ENCODE measurements at places on chromosomes 1 and 21.
A peak's percentile ranks its signal among the peaks of the same experiment; 100 is the strongest.

DNA sequence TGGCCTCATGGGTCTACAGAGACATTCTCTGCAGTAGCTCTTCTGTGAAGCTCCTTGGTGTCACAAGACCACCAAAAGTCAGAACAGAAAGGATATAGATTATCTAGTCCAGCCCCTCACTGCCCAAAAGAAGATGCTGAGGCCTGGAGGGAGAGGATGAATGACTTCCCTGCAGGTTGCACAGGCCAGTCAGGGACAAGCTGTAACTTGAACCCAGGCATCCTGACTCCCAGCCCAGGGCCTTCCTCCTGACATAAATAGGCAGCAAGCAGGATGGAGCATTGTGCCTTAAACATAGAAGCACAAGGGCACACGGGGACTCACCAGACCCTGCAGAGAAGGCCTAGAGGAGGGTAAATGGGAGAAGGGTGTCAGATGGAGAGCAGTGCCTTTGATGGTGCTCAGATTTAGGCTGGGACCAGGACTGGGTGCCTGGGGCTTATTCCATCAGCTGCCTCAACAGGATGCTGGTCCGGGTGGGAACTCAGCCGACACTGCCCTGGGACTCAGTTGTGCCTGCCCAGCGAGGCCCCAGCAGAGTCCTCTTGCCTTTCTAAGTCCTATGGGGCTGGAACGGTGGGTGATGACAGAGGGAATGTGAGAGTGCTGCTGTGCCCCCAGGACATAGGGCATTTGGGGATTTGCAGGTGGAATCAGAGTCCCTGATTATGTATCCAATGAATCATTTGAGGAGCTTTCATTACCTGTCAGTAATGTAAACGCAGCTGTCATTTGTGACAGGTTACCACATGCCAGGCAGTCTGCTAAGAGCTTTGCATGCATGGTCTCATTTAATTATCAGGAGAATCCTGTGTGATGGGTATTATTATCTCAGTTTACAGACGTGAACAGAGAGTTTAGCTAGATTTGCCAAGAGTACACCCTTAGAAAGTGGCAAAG is 13.2 kb downstream of the S100A7A start:
- no peak for DNase-seq

DNA sequence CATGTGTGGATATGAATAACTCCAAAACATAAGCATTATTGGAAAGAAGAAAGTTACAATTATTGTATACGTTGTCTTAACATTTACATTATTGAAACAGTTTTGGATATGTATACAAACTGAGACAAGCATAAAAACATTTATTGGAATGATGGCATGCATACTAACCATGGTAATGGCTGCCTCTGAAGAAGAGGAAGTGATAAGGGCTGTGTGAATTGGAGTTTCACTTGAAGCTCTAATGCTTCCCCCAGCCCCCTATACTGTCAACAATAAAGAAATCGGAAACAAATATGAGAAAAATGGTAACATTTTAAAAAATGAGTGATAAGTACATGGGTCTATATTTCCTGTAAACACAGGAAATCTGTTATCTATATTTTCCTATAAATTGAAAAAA is 367.7 kb upstream of the DPYD start:
- no peak for DNase-seq

- no peak for DNase-seq
Measured at GRCh38 chr21:27586326-27586725, 619.4 kb upstream of the ADAMTS5 start.

- no peak for DNase-seq
Measured at GRCh38 chr1:3604468-3604974, 6.8 kb downstream of the MEGF6 start.

GRCh38 chr1:78146205-78146771 is 100.5 kb downstream of the GIPC2 start:
- peak; percentile 80 for DNase-seq

DNA sequence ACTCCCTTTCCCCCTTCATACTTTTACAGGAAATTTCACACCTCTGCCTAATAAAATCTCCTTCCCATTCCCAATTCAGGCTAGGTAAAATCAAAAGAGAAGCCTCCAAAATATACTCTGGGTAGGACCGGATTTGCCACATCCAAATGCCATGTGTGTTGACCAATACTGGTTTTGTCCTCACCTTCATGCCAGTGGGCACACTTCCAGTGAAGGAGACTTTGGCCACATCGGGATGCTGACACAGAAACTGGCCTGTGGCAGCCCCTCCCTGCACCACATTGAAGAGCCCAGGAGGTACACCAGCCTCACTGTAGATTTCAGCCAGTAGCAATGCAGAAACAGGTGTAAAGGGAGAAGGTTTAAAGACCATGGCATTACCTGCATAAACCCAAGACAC is 18.1 kb downstream of the ALDH9A1 start:
- no peak for DNase-seq

- DNase-seq = no peak
Measured at GRCh38 chr1:66999640-67000400, 54.1 kb downstream of the SLC35D1 start.

DNA sequence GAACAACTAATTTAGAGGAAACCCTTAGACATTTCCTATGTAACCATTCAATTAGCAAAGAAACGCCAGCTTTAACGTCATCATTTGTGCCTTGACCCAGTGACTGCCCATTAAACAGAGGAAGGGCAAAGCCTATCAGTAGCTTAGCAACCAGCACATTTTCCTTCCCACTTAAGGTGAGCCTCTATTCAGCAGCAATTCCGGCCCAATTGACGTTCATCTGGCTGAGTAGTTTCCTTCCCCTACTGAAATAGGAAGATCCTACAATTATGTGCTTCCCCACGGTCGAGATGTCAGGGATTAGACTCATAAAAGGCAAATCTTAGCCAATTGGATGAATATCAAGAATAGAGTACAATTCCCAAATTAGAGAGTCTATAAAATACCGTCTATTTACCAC is 482.1 kb upstream of the ADAMTS5 start:
- no peak for DNase-seq

- no peak for DNase-seq
Measured at GRCh38 chr1:10638559-10639005, 157.9 kb downstream of the CASZ1 start.

DNA sequence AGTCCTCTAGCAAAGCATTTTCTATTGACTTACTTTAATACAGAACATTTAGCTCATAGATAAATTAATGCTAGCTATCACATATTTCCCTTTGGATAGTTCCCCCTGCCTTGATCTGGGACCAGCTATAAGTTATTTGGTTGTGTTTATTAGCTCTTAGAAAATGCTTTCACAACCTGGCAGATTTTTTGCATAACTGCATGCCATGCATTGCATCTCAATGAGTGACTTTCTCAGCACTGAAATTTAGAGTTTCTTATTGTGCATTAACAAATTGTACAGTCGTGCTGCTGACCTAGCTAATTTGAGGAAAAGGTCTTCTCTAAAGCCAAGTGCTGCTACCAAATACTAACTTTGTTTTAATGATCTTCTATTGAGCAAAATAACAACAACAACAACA is 164.8 kb downstream of the PLPPR5 start:
- peak; percentile 4 for DNase-seq

GRCh38 chr21:45638707-45639106 is 4.8 kb upstream of the PCBP3 start:
- DNase-seq = no peak

DNA sequence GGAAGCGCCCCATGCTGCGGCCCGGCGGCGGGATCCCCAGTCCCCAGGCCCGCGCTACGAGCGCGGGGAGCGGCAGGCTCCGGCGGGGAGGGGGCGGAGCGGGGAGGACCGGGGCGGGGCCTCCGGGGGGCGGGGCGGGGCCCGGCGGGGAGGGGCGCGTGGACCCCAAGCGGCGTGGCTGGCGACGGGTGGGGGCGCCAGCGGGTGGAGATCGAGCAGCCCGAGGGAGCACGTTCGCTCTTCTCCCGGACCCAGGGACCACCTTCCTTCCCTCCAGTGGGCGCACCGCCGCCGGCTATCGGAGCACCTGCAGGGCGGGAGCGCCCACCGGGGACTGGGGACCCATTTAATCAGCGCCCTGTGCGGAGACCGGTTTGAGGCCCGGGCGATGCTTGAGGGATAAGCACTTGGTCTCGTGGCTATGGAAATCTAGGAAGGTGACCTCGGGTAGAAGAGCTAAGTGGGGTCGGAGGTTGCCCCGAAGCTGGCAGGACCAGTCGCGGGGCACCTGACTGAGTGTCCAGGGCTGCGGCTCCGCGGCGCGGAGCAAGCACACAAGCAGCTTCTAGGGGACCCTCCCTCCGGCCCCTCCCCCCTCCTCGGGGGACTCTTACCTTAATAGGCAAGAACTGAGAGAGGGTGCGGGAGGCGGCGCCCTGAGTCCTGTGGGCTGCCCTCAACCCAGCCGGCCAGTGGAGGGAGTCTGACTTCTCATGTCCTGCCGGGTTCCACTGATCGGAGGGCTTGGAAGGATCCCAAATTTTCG is at the start of gene TSPAN2:
TSS of gene TSPAN2 (minus strand) at position 84 of the 766 bp plus-strand sequence. CDS start at position 13, 71 bp downstream.
- no peak for DNase-seq

GRCh38 chr1:64309431-64309831 is 106.0 kb downstream of the UBE2U start:
- DNase-seq = no peak

GRCh38 chr1:57117753-57118152 is 151.9 kb upstream of the C8B start:
- DNase-seq = no peak

GRCh38 chr1:110067479-110067892 is 3.0 kb downstream of the ALX3 start:
- DNase-seq = no peak

DNA sequence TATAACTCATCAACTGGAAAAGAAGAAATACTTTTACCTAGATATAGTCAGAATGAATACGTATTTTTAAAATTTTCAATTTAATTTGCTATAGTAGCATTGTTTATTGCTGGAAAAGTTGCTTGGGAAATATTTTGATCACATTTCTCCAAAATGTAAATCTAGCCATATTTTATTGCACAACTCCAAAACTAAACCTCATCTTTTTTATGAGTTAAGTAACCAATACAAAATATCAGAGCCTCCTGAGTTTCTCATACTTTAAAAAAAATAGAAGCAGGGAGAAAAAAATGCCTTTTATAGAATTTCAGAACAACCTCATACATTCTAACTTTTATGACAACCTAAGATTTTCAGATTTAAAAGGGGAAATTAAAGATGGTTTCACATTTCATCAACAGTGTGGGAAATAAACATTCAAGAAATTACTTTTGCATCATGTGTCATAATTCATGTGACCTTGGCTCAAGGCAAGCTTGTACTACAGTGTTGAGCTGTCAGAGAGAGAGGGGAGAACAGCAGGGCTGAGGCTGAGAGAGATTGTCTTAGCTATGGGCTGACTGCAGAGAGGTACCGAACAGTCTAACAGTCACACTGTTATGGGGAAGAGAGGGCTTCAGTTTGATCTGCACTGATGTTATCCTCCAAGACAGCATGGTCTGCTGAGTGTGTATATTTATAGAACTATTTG is 519.0 kb downstream of the LTN1 start:
- DNase-seq = no peak

- DNase-seq = no peak
Measured at GRCh38 chr1:212983482-212983881, 32.2 kb downstream of the ANGEL2 start.

DNA sequence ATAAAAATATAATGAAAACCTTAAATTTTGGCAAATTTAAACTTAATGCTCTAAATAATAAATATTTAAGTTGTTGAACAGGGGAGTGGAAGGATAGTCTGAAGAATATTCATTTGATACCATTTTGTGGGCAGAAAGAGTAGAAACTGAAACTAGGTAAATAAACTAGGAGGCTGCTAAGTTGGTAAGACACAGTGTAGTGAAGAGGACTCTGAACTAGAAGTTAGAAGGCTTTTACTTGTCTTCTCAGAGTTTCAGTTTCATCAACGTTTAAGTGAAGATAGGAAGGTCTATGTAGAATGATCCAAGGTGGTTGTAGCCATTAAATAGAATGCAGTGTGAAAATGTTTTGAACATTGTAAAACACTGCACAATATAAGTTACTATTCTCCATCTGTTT is 516.9 kb downstream of the AMY1C start:
- DNase-seq = no peak

GRCh38 chr1:106061586-106062495 is 994.6 kb upstream of the PRMT6 start:
- no peak for DNase-seq

DNA sequence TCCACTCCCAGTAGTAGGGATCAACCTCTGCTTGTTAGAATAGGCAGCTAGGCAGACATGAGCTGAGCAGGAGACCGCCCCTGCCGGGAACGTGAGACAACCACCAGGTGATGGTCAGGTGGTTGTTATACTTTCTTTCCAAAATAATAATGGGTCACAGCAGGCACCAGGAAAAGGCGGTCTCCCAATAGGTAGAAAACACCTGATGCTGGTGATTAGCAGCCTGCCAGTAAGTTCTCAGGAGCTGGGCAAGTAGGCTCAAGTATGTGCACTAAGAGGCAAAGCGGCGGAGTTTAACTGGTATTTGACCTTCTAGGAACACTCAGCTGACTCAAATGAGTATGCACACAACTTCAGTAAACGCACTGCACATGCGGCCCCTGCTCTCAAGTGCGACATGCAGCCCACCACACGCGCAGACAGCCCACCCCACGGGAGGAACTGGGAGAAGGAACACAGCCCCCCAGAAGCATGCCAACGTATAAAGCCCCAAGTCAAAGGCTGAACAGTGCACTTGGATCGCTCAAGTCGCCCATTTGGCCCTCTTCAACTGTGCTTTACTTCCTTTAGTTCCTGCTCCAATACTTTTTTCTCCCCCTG is 80.0 kb downstream of the DESI2 start:
- no peak for DNase-seq

DNA sequence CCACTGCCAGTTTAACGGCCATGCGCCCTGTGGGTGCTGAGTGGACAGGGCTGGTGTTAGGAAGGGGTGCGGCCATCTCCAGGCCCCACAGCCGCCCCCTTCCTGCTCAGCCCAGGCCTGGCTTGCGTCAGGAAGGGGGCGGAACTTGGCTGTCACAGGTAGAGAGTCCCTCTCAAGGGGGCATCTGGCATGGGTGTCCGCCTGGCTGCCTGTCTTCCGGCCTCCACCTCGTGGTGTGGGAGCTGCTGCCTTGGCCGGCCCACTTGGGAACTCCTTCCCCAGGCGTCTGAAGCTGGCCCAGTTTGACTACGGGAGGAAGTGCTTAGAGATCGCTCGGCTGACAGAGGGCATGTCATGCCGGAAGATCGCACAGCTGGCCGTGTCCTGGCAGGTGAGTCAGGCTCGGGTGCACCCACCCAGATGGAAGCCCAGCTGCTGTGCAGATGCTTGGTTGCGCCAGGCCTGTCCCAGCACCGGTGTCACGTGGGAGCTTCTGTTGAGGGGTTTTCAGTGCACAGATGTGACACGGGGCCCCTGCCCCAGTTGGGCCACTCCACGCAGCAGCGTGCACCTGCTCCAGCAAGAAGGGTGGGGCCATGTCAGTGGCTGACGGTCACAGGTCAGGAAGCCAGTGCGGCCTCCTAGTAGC is 9.1 kb upstream of the ATAD3B start:
- DNase-seq = no peak

- DNase-seq = no peak
Measured at GRCh38 chr1:23638786-23639241, 52.8 kb upstream of the RPL11 start.

DNA sequence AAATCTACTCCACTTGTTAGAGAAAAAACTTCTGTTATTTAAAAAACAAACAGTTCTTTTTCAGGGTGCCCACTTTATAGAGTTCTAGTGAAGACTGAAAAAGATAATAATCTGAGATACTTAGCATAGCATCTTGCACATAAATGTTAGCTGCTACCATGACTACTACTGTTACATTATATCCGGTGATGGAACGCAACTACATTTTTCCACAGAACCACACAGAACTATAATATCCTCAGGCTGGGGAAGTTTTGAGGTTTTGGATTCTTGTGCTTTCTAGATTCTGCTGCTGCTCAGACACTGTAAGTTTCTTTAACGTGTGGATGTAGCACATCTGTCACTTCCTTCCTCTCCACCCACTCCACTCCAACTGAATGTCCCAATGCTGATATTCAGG is 110.3 kb downstream of the PTPN14 start:
- DNase-seq = peak; percentile 69

GRCh38 chr1:233587958-233588799 is 25.7 kb upstream of the KCNK1 start:
- DNase-seq = no peak

Measured in fibroblast of skin of left biceps (primary cell).